ENCODE measurements at places on chromosomes 5 and 9.

DNA sequence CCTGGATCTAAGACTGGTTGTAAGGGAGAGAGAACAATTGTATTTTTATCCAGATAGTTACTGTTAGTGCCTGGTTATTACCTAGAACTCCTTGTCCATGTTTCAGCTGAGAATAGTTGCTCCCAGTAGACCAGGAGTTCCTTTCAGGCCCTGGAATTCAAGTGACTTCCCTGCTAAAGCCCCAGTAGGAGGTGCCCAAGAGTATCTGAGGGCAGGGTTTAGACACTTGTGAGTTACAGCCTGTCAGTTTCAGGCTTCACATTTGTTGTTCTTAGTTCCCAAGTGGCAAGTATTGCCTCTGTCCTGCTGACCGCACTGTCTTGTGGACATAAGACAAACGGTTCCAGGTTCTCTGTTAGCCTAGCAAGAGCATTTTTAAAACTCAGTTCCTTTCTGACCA is 743.9 kb upstream of the SEMA6A start:
- DNase-seq, result peak; percentile 37

- DNase-seq, result no peak
Measured at GRCh38 chr9:124489222-124489621, 18.0 kb downstream of the NR5A1 start.

- peak; percentile 60 for DNase-seq
Measured at GRCh38 chr5:147560718-147561331, 51.0 kb upstream of the DPYSL3 start.

DNA sequence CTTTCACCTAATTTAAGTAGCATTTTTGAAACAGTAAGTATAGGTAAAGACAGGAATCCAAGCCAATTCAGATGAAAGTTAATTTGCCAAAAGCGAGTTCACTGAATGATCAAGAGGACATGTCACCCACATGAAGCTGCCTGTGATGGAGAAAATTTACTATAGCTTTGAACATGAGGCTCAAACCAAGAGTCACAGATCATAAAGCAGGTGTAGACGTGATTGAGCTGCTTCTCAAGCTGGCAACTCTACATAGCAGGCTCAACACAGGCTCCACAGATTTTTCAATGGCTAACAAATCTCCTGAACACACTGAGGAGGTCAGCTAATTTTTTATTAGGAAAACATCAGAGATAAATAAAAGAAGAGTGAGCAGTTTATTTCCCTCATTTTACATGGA is 173.7 kb downstream of the FAM114A2 start:
- DNase-seq, result no peak

- no peak for DNase-seq
Measured at GRCh38 chr5:137605411-137605810, 106.3 kb upstream of the SPOCK1 start.

Measured in iPS DF 6.9 (cell line).